Common myeloid progenitor, CD34-positive (primary cell): ENCODE measurements at places on chromosomes 2 and 18.

GRCh38 chr2:55478610-55479304 is 40.8 kb upstream of the CFAP36 start:
- DNase-seq = no peak

DNA sequence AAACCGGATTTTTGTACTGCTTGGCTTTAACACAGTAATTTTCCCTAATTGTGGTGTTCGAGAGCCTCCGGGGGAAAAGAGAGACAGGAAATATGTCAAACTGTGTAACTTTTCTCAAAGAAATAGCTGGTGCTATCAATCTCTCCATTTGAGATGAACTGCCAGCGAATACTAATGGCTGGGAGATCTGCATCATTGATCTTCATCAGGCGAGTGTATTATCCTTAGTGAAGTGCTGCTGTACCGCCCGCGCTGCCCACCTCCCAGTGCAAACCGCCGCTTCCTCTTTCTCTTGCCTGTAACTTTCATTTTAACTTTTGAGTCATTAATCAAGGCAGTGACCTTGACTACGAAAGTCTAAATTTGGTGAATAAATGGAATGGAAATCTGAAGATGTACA is 246.1 kb upstream of the ST6GAL2 start:
- peak; percentile 56 for DNase-seq

DNA sequence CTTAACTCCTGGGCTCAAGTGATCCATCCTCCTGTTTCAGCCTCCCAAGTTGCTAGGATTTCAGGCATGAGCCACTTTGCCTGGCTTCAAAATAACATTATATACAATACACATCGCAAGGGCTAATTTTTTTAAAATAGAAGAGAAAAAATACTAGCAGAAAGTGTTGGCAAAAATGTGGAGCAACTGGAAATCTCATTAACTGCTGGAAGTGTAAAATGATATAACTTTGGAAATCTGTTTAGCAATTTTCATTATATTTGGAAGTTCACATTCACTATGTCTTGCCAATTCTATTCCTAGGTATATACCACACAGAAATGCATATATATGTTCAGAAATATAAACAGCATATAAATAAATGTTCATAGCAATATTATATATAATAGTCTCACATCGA is 55.1 kb upstream of the ZBTB14 start:
- no peak for DNase-seq

GRCh38 chr2:100252811-100253698 is 69.2 kb downstream of the LONRF2 start:
- no peak for DNase-seq

- DNase-seq = no peak
These were observed 114.2 kb downstream of the RBMS1 start for GRCh38 chr2:160379399-160379798.

DNA sequence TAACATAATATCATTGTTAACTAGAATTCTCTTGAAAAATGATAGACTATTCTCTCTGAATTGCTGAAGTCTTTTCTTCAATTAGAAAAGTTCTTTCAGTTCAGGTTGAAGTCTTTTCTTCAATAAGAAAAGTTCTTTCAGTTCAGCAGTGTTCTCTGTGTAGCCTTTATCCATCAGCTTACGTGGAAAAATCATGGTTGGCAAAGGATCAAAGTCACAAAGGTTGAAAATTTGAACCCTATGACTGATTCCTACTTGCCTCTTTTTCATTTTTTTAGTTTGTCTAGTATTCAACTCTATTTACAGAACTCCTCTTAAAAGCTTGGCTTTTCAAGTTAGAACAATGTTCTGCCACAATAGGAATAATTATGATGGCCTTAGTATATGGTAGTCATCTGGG is 25.8 kb downstream of the CAVIN2 start:
- DNase-seq = no peak

- DNase-seq = no peak
These were observed 91.2 kb upstream of the ALPP start for GRCh38 chr2:232287316-232287715.

GRCh38 chr2:44839370-44839769 is 102.1 kb upstream of the SIX3 start:
- DNase-seq = no peak

- DNase-seq = peak; percentile 42
These were observed 2.6 kb downstream of the SCN9A start for GRCh38 chr2:166373105-166373504.

DNA sequence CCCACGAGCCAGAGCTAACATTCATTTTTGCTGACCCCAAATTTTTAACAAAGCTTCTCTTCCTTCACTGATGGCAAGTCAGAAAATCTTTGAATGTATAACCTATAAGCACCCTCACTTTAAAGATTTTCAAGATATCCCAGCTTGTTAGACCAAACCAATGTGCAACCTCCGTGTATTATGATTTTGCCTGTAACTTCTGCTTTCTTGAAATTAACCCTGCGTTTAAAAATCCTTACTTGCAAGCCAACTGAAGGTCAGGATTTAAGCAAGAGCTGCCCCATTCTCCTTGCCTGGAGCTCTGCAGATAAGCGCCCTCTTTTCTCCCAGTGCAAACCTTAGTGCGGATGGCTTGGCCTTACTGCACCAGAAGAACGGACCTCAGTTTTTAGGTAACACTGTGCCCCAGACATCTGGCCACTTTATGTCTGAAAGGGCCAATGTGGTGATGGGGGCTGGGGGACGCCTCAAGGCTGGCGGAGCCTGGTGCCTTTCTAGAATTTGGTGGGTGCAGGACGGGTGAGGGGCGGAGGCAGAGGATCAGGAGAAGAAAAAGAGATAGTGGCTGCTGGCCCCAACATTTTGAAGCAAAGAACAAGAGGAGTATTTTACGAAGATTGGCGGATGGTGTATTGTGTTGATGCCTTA is 805 bp upstream of the TNFRSF11A start:
- no peak for DNase-seq

GRCh38 chr2:24793761-24794435 is 673 bp downstream of the CENPO start:
- no peak for DNase-seq

GRCh38 chr2:235946590-235946989 is 221.6 kb downstream of the GBX2 start:
- no peak for DNase-seq

DNA sequence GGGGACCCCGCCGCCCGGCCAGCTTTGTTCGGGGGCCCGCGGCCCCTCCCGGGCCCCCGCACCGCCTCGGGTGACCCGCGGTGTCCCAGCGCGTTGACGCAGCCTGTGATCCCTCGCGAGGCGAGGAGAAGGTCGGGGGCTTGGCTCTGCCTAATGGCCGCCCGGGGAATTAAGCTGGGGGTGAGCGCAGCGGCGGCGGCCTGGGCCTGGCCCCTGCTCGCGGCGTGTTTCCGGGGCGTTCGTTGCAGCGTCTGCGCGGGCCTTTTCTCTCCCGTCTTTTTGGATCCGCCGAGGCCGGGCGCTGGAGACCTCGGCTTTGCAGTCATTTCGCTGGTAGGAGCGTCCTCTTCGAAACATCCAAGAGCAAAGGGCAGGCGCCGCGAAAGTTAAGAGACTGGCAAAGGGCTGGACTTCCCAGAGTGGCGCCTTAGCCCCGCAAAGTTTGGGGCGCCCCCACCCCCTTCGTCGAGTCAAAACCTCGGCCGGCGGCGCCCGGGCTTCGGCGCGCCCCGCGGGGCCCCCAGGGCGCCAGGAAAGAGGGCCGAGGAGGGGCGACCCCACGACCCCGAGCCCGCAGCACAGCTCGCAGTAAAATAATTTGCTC is 1.3 kb downstream of the SALL3 start:
- DNase-seq = peak; percentile 25

DNA sequence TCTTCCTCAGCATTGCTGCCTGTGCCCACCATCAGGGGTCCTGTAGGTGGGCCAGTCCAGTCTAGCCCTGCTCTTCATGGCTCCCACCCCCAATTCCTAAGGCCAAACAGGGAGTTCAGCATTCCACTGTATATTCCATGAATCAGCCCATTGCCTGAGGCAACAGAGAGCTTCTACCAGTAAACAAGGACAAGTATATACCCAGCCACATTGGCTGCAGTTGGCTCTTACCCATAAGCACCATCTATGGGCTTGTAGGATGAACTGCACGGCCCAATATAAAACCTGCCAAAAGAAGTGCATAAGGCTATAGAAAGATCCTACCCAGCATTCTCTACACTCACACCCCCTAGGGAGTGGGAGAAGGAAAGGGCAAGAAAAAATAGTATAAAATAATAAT is 95.1 kb upstream of the SALL3 start:
- DNase-seq = no peak

DNA sequence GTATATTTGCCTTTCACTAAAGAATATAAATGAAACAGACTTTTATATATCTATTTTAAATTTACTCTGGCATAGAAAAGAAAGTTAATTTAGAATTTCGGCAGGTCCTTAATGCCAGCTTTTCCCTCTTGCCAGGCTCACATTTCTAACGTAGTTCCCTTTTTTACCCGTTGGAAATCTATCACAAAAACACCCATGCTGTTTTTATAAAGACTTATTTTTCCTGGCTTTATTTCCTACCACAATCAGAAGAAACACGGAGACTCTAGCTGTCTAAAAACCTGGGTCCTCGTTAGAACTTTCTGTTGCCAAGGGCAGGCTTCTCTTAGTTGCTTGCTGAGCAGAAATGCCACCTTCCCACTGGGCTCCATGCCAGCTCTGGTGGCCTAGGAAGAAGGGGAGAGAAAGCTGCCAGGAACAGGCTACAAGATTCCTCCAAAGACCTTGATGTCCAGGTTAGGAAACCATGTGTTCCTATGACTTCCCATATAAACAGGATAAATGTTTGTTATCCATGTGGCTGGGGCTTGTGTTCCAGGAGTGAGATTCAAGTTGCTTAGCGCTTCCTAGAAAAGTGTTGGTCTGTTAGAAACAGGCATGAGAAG is 17.8 kb upstream of the TMEM18 start:
- no peak for DNase-seq
